ENCODE measurements at places on chromosomes 12 and 14.

- no peak for DNase-seq
Measured at GRCh38 chr14:61437381-61437780, 116.0 kb downstream of the PRKCH start.

GRCh38 chr12:59452259-59452658 lies 143.6 kb upstream of the SLC16A7 start:
- no peak for DNase-seq

DNA sequence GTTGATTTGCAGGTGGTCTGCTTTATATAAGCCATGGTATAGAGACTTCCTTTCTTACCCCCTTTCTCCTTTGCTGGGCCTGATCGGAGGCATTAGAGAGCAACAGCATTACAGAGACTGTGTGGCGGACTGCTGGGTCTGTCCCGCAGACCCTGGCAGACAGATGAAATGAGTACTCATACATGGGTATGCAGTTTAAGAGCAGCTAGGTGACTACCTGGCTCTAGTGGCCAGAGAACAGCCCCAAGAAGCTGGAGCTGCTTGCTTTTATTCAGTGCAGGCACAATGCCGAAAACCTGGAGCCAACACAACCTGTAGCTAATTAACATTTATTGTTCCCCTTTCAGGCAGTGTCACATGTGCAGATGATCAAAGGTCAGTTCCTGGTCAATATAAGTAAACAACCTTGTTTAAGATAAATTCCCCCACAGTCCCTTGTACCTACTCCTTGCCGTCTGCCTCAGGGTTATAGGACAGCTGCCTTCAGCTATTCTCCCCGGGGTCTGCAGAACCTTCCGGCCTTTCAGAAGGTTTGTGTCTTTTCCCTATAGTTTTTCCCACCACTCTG lies 160.0 kb downstream of the TRHDE start:
- DNase-seq, result no peak

DNA sequence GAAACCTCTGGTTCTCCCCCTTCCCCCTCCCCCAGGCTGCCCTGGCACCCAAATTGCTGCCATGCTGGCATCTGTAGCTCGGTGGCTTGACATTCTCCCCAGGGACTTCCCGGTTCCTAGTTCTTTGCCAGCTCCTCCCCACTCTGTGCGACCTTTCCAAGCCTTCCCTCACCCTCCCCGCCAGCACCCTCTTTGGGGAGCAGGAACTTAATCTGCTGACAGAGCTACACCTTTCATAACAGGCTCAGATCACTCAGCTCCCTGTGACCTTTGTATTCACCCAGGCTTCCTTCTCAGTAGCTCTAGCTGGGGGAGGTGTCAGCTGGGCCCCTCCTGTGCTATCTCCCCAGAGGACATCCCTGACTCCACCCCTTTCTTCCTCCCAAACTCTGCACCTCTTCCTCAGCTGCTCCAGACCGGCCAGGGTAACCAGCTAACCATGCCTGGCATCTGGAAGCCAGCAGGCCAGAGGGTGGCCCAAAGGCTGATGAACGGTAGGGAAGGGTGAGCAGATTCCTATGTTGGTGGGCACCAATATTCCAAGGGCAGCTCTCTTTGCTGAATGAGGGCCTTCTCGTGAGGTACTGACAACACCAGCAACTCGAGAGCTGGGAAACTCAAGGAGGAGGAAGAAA lies 1.8 kb upstream of the COX14 start:
- DNase-seq, result no peak

- no peak for DNase-seq
Measured at GRCh38 chr14:21647380-21647779, 6.3 kb upstream of the OR4E2 start.

- DNase-seq, result no peak
Measured at GRCh38 chr12:81039231-81039630, 38.6 kb upstream of the ACSS3 start.

- DNase-seq, result peak; percentile 68
Measured at GRCh38 chr14:91374879-91375702, 42.5 kb downstream of the CCDC88C start.
